ENCODE measurements at places on chromosomes 5 and 9.

DNA sequence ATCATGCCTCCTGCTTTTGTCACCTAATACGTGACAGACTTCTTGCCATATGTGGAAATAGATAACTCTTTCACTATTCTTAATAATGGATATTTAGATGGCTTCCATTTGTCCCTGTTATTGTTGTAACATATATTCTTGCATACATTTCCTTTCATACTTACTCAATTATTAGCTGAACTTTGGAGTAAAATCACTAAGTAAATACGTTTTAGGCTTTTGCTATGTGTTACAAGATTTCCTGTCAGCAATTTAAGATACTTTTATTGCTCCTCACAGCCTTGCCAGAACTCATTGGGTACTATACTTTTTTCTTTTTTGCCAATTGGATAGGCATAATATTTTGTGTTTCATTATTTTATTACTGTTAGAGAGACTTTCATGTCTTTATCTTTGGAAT is 26.9 kb downstream of the CCNH start:
- DNase-seq = no peak

GRCh38 chr9:91558879-91559278 is 135.2 kb upstream of the NFIL3 start:
- no peak for DNase-seq

- no peak for DNase-seq
Measured at GRCh38 chr5:154059583-154059982, 20.8 kb downstream of the MFAP3 start.

DNA sequence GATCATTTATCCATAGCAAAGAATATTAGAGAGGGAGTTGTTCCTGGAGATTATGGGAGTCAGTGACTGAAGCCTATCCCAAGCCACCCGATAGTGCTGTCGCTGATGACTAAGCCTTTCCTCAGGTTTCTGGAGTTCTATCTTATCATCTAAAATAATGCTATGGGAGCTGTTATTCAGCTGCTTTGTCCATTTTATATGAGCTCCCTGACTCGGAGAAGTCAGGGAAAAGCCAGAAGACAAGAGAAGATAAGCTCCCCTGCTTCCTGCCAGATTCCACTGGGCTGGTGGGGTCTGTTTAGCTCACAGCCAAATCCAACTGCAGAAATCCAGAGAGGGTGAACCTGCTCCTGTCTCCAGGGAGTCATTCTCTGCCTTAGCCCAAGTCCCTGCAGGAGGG is 148.2 kb downstream of the DROSHA start:
- DNase-seq = no peak

GRCh38 chr9:126205265-126205664 is 121.4 kb upstream of the MVB12B start:
- no peak for DNase-seq

GRCh38 chr5:151686674-151687407 is at the start of gene SPARC:
TSS of gene SPARC (minus strand) at chr5:151686915. CDS start at chr5:151676188, 10,727 bp downstream.
- peak; percentile 36 for DNase-seq

DNA sequence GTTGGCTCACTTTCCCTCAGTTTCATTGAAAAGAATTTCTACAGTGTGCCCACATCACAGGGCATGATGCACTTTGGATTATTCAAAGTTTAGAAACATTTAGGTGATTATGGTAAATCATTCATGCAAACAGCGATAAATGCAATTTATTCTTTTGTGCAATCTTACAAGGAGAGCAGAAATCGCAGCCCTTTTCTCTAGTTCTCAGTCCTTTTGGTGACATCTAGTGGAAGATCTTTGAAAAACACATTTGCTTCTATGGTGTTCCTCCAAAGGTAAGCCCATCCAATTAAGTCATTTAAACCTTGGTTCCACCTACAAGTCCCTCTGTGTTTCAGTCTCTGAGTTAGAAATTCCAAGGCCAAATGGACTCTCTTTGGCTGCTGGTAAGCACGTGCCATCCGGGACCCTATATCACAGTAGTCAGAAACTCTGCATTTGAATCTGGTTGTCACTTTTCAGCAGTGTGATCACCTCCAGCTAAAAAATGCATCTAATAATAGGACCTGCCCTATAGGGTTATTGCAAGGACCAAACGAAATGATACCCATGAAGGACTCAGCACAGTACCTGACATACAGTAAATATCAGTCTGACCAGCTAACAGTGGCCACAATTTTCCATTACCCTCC is 66.4 kb downstream of the MACROH2A1 start:
- no peak for DNase-seq

DNA sequence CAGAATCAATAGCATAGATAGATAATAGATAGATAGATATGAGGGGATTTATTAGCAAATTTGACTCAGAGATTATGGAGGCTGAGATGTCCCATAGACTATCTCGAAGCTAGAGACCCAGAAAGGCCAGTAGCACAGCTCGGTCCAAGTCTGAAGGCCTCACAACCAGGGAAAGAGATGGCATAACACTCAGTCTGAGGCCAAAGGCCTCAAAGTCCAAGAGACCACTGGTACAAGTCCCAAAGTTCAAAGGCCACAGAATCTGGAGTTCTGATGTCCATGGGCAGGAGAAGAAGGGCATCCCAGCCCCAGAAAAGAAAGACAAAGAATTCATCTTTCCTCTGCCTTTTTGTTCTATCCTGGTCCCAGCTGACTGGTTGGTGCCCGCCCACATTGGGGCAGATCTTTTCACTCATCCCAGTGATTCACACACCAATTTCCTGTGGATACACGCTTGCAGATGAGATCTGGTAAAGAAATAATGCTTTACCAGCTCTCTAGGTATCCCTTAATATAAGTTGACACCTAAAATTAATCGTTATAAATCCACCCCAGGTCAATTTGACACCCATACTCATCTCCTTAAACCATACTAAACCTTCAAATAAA is 127.8 kb upstream of the FBN2 start:
- DNase-seq = no peak

GRCh38 chr5:122154910-122155309 is 25.6 kb downstream of the ZNF474 start:
- no peak for DNase-seq

DNA sequence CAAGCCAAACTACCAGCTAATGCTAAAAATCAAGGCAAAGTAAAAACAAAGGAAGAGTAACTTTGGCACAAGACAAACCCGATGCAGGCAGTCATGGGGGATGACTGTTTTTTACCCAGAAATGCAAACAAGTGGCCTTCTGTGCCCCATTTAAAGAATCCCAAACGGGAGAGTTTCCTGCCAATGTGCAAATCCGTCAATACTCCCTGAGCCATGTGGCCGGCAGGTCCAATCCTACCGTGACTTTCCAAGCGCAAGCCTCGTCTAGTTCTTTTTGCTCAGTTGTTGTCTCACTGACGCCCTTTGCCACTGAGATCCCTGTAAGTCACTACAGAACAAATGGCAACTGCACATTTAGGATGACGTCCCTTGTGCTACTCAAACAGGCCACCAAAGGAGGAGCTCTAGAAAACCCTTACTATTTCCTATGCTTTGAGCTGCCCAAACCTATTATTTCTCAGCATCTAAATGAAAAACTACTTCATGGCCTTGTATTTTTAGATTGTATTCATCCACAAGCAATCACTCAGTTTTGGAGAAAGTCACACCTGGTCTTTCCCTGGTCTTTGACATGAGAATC is 43.4 kb downstream of the OTULIN start:
- no peak for DNase-seq

DNA sequence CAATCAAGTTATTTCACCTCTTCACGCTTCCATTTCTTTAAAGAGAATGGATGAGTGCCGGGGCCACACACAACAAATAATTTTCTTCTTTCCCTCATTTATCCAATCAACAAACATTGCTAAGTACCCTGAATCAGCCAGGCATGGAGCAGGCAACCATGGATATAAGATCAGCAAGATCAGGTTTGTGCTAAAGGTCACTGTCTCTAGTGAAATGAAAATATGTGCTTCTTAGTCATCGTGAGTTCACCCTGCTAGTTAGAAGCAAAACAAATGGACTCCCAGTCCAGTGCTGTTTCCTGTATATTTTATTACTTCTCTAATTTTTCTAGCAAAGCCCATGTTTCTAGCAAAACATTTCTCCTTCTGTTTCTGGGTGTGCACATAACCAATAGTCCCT is 629.2 kb downstream of the BNC2 start:
- no peak for DNase-seq

GRCh38 chr5:96478983-96479382 is 45.9 kb upstream of the PCSK1 start:
- DNase-seq = no peak

All from anterior cingulate cortex (tissue), 58 donors.